ENCODE measurements at places on chromosomes 4 and X. TPM values are rescaled to one million over a fixed set of nuclear protein-coding genes. Genes with fewer than 3 reads are reported as not detected.

GRCh38 chr4:166195101-166195500, 322.1 kb downstream of the TLL1 start:
- no peak for DNase-seq

DNA sequence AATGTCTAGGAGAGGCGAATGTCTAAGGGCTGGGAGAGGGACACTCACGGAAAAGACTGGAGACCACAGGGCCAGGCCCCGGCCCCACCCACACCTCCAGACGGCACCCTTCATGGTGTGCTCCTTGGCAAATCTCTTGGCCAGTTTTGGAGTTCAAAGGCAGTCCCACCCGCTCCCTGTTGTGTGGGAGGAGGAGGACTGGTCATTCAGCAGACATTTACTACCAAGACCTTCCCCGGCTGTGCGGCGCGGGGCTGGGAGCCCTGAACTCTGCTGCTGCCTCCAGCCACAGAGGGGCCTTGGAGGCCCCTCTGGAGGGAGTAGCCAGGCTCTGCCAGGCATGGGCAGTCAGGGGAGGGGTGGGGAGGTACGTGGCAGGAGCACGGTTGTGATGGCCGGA, 8.7 kb upstream of the TBC1D14 start:
- no peak for DNase-seq

- no peak for DNase-seq
Measured at GRCh38 chr4:161704653-161705052, 459.1 kb downstream of the FSTL5 start.

The AFP gene
- total RNA-seq = not detected

The FAM13A gene
- 27.1 TPM for total RNA-seq

The NAP1L3 gene
- not detected for total RNA-seq

All from G401 (cell line).